ENCODE measurements at places on chromosomes 12 and 14.

GRCh38 chr14:33755358-33755757 is 195.5 kb downstream of the EGLN3 start:
- DNase-seq: no peak

- DNase-seq: no peak
Measured at GRCh38 chr14:63308723-63309317, 9.9 kb downstream of the GPHB5 start.

DNA sequence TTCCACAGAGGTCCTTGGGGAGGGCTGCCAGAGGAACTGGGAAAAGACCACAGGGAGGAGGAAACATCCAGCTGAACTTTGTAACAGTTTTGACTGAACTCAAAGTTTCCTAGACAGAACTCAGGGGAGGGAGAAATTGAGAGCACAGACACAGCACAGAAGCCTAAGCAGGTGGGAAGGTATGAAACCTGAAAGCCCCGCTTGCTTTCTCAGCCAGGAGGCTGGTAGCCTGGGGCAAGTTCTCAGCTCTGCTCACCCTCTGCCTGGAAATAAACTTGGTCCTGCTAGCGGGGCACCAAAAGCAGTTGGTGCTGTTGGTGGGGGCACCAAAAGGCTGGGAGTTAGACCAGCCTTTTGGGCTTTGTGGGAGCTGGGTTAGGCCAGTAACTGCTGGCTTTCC is 25.9 kb upstream of the OR4E1 start:
- DNase-seq: no peak

- no peak for DNase-seq
Measured at GRCh38 chr14:100608586-100609330, 21.5 kb upstream of the BEGAIN start.

DNA sequence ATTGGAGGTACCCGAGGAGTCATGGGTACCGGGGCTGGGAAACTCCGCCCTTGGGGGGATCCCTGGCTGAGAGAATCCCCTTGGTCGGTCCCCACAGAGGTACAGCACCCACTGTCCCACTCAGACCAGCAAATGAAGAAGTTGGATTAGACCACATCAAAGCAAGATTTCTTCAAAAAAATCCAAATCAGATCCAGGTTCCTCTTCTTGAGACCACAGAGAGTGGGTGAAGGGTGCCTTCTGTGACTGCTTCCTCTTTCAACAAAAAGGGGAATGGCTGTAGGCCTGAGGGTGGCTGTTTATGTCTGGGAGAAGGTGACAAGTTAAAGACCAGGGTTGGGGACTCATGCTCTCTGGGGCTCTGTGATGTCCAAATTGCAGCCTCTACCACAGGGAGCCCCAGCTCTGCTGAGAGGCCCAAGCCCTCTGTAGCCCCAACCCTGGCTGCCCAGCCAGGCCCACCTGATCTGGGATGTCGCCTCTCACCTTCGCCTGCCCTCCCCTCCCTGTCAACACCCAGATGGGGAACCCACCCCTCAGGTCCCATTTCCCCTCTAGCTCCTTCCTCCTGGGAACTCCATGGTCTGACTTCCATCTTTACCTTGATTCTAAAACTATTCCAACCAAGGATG is 50.9 kb downstream of the ZFP36L1 start:
- no peak for DNase-seq

DNA sequence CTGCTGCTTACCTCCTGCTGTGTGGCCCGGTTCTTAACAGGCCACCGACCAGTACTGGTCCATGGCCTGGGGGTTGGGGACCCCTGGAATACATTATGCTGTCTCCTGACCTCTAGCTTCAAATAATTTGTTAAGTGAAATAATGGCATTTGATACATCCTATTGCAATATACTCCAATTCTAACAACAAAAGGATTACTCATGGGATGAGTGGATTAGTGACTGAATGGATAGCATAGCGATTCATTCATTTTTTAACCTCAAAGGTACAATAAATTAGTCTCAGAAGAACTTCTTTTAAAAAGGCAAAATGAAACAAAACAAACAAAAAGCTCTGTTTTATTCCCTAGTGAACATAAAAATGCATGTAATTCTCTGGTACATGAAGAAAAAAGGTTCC is 147.9 kb upstream of the PKP2 start:
- no peak for DNase-seq

DNA sequence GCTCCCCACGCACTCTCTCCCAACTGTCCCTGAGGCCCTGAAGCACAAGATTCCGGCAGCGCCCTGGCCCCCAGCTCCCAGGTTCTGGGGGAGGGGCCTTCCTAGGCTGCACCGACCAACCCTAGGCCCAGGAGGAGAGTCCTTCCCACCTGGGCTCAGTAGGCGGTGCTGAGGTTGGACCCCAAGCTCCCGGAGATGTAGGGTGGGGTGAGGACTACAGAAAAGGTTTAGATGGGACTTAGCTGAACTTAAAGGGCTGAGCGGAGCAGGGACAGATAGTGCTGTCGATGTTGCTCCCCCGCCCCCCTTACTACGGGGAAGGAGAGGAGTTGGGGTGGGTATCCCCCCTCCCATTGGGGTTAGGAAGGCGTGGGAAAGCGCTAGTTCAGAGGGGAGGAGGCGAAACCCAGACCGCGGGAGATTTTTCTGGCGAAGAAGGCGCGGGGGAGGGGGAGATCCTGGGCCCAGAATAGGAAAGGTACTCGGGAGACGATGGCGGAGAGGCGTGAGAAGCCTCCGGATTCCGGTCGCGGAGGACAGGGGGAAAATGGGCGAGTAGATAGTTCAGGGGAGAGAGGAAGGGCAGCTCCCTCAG is 4.2 kb upstream of the BAZ2A start:
- DNase-seq: no peak
